Psoas muscle (tissue), 8 donors: ENCODE measurements at places on chromosomes 16 and 17.

DNA sequence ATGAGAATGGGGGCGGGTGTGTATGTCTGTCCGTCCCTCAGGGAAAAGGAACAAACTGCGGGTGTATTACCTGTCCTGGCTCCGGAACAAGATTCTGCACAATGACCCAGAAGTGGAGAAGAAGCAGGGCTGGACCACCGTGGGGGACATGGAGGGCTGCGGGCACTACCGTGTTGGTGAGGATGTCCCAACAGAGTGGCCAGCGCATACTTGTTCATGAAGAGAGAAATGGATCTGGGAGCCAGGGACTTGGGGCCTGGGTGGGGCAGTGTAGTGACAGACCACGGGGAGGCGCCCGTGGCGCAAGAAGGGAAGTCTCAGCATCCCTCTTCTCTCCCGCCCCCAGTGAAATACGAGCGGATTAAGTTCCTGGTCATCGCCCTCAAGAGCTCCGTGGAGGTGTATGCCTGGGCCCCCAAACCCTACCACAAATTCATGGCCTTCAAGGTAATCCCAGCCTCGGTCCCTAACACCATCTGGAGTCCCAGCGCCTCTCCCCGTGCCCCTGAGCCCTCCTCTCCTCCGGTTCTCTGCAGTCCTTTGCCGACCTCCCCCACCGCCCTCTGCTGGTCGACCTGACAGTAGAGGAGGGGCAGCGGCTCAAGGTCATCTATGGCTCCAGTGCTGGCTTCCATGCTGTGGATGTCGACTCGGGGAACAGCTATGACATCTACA, 3.5 kb upstream of the C17orf107 start:
- no peak for DNase-seq

- DNase-seq: peak; percentile 83
Measured at GRCh38 chr17:42407289-42407836, 15.7 kb downstream of the CAVIN1 start.

- DNase-seq: no peak
Measured at GRCh38 chr16:9660898-9661297, 521.3 kb downstream of the GRIN2A start.

DNA sequence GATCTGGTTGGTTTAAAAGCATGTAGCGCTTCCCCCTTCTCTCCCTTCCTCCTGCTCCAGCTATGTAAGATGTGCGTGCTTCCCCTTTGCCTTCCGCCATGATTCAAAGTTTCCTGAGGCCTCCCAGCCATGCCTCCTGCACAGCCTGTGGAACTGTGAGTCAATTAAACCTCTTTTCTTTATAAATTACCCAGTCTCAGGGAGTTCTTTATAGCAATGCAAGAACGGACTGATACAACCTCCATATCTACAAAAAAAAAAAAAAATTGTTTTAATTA, 16.6 kb upstream of the PDXDC1 start:
- DNase-seq: no peak

GRCh38 chr17:65797809-65798208, 236.4 kb upstream of the AXIN2 start:
- no peak for DNase-seq

GRCh38 chr16:57645169-57645568, 16.7 kb downstream of the ADGRG1 start:
- no peak for DNase-seq

DNA sequence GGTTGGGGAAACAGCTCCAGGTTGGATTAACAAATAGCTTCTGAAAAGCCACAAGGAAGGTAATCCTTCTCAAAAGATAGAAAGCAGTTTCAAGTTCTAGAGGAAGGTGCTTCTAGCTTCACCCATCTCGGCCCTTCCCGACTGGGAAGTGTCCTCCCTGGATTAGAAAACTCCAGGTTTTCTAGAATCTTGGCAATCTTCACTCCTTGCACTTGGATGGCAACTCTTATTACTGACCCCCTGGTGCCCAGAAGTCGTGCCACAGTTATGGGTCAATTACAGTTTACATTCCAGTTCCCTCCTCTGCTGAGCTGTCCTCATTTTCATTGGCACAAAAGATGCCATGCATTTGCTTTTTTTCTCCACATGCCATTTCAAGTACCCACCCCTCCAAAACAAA, 65.6 kb downstream of the SMG6 start:
- DNase-seq: no peak

- no peak for DNase-seq
Measured at GRCh38 chr17:36074365-36074764, 10.3 kb downstream of the CCL18 start.

GRCh38 chr16:49739381-49739780, 116.5 kb downstream of the ZNF423 start:
- DNase-seq: no peak

DNA sequence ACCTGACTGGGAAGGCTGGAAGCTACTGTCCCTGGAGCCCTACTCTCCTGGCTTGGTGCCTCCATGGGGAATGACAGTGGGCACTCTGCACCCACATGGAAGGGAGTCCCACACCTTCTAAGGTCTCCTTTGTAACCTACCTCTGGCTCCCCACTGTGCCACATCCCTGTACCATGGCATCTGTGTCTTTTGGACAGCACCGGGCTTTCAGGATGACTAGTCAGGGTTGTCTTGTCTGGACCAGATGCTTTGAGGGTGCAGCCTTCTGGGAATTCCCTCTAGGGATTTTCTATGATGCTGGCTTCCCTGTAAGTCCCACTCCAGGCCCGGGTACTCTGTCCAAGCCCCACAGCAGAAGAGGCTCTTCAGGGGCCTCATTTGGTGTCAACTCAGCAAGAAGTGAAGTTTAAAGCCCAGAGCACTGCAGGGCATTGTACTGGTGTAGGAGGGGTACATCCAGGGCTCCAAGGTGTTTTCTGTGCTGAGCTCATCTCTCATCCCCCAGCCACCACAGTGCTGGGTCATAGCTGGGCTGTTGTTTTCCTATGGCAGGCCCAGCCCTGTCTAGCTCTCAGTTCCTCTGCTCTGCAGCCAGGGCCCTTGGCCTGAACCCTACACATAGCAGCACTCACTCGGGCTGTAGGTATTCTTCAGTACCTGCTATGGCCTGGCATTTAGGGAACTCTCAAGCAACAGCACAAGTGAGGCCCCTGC, 255.3 kb downstream of the CPPED1 start:
- DNase-seq: no peak

- no peak for DNase-seq
Measured at GRCh38 chr16:85312642-85313525, 200.6 kb upstream of the CIBAR2 start.

- no peak for DNase-seq
Measured at GRCh38 chr16:88636488-88637265, 1.7 kb upstream of the IL17C start.

DNA sequence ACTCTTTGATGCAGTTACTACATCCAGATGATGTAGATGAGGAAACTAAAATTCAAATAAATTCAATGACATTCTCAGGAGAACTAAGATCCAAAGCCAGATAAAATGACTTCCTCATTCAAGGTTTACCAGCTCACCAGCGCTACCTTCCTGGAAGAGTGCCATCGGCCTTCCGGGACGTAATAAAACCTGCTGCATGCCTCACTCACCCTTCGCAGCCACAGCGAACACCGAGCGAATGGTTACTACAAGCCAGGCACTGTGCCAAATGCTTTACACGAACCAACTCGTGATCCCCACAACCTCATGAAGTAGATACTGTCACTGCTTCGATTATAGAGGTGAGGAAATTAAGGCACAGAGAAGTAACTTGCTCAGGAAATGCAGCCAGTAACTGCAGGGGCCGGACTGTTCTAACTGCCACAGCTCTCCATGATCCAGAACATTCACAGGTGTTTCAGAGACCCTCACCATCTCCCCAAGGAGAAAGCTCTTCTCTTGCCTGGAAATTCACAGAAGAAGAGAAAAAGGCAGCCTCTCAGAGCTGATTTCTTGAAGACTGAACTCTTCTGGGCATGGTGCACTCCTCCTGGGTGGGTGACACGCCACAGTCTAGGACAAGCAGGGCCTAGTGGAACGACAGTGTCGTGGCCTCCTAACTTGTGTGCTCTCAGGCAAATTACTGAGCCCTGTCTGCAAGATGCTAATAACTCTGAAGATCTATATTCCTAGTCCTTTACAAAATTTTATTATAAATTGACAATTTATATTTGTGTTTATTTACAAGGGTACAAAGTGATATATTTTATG, 46.8 kb downstream of the HIC1 start:
- DNase-seq: peak; percentile 67

DNA sequence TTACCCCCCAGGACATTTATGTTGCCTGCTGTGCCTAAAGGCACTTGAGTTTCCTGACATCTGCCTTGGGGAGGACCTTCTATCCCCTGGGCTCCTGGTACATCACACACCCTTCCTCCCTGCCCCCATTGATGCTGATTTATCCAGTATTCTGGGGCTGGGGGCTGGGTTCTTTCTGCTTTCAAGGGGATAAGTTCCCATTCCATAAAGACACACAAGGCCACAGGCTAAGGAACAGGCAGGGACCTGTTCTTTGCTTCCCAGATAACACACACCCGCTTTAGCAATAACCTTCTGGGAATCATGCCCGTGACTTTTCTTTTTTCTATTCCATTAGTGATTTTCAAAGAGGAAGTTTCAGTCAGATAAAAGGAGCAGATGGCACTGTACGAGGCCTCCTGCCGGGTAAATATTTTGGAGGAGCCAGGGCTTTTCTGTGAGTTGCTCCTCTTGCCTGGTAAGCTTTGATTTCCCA, 30.6 kb downstream of the CHD9 start:
- DNase-seq: no peak

DNA sequence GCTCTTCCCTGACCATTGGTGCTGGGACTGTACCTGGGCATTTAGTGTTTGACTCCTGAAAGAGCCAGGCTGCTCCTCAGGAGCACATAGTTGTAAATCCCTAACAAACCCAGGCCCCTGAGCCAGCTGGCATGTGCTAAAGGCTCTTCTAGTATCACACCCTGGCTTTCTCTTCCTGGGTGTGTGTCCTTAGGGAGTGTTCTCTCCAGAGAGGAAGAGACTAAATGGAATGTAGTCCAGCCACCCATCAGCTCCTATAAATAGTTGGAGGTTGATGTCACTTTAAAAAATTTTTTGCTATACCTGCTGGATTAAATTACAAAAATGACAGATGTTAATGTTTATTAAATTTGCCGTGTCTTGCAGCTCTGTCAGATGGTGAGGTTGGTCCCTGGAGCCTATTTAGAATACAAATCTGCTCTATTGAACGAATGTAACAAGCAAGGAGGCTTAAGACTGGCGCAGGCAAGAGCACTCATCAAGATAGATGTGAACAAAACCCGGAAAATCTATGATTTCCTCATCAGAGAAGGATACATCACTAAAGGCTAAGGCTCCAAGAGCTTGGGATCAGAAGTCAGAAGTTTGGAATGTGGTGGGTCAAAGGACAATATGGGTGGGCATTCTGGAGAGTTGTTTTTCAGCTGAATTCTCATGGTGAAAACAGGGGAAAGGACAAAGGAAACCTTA, 13.1 kb upstream of the DUSP14 start:
- DNase-seq: no peak

GRCh38 chr17:42904110-42904469, 3.5 kb downstream of the G6PC1 start:
- no peak for DNase-seq

DNA sequence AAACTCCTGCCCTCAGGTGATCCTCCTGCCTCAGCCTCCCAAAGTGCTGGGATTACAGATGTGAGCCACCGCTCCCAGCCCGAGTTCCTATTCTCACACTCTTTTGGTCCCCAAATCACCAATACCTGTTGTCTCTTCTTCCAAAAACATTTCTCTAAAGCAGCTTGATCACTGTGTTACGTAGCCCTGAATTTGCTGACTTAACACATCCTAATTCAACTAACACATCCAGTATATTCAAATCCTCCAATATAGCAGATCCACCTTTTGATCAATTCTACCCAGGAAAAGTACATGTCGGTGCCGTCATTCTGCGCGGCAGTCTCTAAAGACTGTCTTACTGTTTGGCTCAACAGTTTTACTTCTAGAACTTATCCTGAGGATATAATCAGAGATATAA, 191.3 kb downstream of the ZNF18 start:
- DNase-seq: no peak

DNA sequence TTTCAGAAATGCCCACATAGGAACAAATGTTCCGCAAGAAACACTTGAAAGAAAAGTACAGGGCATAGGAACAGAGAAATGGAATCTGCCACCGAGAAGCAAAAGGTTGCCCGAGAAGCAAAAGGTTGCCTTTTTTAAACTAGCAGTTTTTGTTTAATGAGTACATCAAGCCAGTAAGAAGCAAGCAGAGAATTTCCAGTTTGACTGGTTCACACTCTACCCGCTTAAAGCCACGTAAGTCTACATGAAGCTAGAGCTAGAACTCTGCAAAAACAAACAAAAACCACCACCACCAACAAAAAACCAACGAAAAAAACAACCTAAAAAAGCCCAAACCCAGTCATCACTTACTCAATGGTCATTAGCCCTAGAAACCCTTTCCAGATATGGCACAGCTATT, 144.3 kb downstream of the MAP2K6 start:
- no peak for DNase-seq

DNA sequence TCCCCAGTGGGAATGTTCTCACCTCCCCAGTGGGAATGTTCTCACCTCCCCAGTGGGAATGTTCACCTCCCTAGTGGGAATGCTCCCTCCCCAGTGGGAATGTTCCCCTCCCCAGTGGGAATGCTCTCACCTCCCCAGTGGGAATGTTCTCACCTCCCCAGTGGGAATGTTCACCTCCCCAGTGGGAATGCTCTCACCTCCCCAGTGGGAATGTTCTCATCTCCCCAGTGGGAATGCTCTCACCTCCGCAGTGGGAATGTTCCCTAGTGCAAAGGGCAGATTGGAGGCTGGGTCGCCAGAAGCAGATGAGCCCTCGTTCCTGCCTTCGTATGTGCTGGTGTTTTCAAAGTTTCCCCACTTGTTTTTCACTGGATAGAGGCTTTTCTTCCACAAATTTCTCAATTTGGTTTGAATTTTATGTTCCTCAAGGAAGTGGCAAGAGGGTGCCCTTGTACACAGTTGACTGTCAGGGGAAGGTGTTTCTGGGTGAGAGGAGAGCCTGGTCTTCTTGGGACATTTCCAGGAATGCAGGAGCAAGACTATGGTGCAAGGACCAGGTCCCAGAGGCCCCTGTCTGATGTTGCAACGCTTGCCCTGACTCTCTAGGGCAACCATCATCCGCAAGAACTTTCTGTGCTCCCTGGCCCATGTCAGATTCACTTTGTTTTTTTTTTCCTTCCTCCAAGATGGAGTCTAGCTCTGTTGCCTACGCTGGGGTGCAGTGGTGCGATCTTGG, 34.0 kb downstream of the TRARG1 start:
- DNase-seq: no peak

DNA sequence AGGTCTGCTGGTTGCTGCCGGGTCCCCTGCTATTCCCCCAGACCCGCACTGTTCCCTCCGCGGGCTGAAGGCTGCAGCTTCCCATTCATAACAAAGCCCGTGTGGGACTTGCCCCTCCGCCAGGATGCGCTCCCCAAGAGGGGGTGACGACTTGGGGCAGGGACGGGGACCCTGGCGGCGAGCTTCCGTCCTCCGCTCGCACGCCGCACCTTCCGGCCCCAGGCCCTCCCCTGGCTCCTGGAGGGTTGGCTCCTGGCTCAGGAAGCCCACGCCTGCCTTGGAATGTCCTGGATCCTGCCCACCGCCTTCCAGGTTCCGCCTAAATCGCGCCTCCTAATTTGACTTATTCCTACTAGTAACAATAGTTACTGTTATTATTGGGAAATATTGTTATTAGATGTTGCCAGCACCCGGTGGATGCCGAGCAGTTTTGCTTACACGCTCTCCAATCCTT, 1.1 kb upstream of the TFAP4 start:
- DNase-seq: peak; percentile 75

- DNase-seq: no peak
Measured at GRCh38 chr16:80954985-80955384, 51.7 kb downstream of the CMC2 start.
